Iris pigment epithelial cell (primary cell): ENCODE measurements at places on chromosomes 2 and 18.
A peak's percentile ranks its signal among the peaks of the same experiment; 100 is the strongest.

DNA sequence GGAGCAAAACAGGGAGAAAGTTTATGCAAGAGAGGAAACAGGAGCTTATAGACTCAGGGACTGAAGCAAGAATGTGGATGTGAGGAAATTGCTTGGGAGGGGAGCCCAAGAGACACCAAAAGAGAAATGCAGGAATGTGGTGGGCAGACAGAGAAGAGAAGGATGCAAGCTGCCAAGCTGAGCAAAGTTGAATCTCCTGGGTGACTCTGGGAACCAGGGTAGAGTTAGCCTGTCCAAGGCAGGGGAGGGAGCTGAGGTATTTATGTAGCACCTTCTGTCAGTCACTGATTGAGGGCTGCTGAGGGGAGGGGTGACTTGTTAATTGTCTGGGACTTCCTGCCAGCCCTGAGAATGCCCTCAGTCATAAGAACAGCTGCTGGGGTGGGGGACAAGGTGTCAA lies 464.3 kb downstream of the NBAS start:
- no peak for DNase-seq

DNA sequence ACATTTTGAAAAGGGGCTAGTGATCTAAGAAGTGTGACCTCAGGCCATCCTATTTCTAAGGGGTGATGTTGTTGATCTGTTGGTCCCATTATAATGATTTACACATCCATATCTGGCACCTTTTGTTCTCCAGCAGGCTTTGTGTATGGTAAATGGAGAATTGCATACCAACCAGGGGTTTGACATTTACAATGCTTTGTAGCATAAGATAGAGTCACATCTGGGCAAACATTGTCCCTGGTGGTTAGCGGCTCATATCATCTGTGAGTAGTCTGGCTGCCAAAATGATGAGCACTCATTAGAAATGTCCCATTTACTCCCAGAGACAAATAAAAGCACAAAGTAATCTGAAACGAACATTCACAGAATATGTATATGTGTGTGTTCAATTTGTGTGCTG lies 1775.5 kb upstream of the CELF4 start:
- DNase-seq: no peak

DNA sequence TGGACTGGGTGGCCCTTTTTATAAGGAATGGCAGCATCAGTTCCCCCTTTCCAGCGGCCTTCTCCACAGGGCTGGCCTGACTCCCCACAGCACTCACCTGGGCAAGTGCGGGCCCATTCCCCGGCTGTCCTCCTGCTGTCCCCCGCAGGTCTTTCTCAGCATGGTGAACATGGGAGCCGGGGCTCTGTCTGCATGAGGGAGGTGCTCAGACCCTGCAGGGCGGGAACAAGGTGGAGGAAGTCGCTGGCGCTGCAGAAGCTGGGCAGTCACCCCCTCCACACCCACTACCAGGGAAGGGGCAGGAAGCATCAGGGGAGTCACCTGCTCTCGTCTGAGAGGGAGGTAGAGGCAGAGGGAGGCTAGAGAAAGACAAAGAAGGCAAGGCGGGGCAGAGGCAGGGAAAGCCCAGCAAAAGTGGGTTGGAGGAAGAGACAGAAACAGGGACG lies 12.2 kb downstream of the HES6 start:
- DNase-seq: no peak

GRCh38 chr18:56570978-56571377 lies 67.4 kb downstream of the TXNL1 start:
- DNase-seq: no peak

- no peak for DNase-seq
These were observed 61.9 kb upstream of the TFCP2L1 start for GRCh38 chr2:121346859-121347258.

DNA sequence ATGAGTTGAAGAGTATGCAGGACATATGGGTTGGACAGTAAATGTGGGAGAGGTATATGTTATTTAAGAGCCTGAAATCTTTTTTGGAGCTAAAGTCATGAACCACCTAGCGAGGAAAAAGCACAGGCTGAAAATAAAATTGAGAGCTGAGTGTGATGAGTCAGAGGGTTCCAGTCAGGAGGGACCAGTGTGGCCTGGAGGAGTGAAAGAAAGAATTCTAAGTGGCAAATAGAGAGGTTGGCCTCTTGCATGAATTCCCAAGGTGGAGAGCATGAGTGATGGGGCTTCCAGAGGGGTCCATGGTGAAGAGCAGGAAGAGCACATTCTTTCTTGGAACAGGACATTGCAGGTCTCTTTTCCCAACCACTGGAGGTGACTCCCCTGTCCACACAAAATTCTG lies 282.6 kb downstream of the TDRD15 start:
- DNase-seq: no peak

DNA sequence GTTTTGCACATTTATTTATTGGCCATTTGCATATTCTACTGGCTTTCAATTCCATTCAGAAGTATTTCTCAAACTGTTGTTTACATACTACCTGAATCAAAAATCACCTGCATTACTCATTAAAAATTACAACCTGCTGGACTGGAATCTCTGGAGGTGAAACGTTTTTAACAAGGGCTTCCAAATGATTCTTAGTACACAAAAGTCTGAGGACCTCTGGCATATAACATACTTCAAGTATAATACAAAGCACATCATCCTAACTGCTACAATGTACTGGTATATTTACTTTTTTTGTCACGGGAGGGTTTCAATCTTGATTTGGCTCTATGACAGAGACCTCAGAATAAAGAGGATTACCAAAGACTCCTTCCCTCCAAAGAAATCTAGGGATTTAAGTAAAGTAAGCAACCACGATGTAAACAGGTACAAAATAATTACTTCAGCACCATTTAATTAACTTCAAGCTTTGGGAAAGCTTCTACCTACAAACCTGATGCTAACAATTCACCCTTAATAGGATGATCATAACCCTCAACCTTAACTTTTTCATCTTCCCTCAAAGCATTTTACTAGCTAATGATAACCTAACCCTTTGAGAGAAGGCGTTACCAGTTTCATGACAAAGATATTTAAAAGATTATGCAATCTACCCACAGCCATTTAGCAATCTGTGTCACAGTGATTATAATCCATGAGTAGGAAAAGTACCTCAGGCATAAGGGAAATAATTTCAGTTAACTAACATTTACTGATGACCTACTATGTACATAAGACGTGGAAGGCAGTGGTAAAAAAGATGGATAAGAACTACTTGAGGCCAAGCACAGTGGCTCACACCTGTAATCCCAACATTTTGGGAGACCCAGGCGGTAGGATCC lies 24.7 kb downstream of the ATAD2B start:
- peak; percentile 74 for DNase-seq

- peak; percentile 1 for DNase-seq
These were observed 446.3 kb downstream of the ADCYAP1 start for GRCh38 chr18:1350931-1351450.

DNA sequence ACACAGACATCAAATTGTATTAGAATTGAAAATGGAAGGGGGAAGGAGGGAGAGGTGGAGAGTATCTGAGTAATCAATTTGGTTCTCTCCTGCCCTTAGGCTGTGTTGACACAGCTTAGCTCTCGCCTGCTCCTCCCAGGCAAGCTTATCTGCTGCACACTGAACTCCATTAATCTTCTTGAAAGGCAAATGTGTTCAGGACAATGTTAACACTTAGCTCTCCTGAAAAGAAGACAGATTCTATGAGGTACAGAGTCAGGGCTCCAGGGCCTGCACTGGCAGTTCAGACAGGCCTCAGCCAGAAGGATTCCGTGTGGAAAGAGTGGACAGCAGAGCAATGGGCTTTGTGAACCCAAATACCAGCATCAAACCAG lies 430.0 kb upstream of the TNP1 start:
- peak; percentile 43 for DNase-seq

- DNase-seq: peak; percentile 6
These were observed 144.8 kb downstream of the ARHGAP28 start for GRCh38 chr18:6874315-6874714.

GRCh38 chr2:205066081-205066480 lies 520.8 kb downstream of the PARD3B start:
- DNase-seq: no peak

DNA sequence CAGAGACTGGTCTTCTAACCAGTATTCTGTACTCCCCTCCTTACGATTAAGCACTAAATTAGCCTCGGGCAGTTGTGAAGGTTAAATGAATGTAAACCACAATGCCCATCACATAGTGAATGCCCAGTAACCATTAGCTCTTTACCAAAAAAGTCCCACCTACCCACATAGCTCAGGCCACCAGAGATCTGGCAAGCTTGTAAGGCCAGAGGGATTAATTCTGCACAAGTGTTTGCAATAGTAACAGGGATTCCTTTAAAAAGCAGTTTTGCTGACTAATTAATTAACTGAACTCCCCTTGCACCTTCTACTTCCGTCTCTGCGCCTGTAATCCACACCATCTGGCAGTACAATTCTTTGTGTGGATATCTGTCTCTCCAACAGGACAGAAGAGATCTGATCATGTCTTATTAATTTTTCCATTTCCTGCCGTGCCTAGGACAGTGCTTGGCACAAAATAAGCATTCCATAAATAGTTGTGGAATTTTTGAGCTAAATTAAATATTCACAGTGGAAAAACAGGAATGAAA lies 36.2 kb upstream of the IGFBP2 start:
- DNase-seq: no peak

- no peak for DNase-seq
These were observed 124.8 kb upstream of the SLC39A10 start for GRCh38 chr2:195532255-195532627.

- DNase-seq: no peak
These were observed 48.2 kb upstream of the ALPP start for GRCh38 chr2:232330068-232330999.

GRCh38 chr2:57126410-57126809 lies 920.2 kb upstream of the VRK2 start:
- no peak for DNase-seq

DNA sequence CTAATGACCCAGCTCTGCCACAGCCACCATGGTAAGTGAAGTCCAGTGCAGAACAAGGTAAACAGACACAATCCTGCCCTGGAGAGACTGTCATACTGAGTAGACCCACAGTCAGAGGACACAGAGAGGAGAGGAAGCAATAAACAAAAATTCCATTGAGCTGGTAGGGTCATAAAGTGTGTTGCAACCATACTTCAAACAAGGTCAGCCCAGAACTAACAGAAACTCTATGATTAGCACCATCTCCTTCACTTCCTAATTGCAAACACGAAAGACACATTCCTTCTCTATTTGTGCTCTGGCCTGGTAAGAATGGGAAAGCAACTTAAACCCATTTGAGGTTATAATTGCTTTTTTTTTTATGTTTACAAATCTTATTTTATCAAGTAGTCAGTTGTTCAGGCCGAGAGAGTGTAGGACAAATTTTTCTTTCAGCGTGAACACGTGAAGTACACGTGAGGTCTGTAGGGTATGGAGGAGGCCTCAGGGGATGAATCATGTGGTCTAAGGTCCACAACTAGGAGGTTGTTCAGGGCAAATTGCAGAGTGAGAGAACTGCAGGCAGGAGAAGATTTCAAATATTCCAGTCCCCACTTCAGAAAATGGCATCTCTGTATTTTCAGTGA lies 71.4 kb upstream of the GLS start:
- DNase-seq: no peak

- DNase-seq: peak; percentile 29
These were observed 869.4 kb upstream of the ID2 start for GRCh38 chr2:7812231-7812995.

DNA sequence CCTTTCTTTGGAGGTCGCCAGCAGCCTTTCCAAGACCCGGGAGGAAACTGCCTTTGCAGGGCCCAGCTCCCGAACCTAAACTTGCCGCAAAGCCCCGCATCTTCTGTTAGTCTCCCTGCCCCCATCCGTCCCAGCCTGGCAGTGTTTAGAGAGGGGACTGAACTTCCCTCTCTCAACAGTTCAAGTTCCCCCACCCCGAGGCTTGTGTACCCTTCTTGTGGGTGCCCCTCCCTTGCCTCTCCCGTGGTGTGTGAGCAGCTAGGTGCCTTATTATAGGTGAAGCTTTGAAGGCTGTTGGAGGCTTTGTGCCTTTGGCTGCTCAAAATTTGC lies 1.4 kb downstream of the LBH start:
- DNase-seq: no peak

GRCh38 chr2:181467966-181468707 lies 11.0 kb downstream of the ITGA4 start:
- peak; percentile 18 for DNase-seq

GRCh38 chr2:29405266-29405665 lies 290.1 kb downstream of the CLIP4 start:
- no peak for DNase-seq

DNA sequence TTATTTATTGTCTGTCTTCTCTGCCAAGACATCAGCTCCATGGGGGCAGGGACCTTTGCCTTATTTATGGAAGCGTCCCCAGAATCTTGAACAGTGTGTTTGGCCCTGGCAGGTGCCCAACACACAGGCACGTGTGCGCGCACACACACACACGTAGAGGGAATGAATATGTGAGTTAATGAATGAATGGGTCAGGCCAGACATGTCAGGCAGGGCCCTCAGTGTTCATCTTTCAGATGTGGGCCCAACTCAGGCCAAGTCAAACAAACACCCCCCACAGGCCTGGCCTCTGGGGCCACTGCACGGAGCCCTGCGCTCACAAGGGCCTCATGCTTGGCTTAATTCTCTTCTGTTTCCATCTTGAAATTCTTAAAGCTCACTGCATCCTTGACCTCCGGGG lies 54.1 kb downstream of the DYSF start:
- DNase-seq: no peak

- no peak for DNase-seq
These were observed 28.7 kb downstream of the MTERF4 start for GRCh38 chr2:241073166-241074064.

- DNase-seq: no peak
These were observed 75.8 kb upstream of the ZEB2 start for GRCh38 chr2:144595686-144596072.

DNA sequence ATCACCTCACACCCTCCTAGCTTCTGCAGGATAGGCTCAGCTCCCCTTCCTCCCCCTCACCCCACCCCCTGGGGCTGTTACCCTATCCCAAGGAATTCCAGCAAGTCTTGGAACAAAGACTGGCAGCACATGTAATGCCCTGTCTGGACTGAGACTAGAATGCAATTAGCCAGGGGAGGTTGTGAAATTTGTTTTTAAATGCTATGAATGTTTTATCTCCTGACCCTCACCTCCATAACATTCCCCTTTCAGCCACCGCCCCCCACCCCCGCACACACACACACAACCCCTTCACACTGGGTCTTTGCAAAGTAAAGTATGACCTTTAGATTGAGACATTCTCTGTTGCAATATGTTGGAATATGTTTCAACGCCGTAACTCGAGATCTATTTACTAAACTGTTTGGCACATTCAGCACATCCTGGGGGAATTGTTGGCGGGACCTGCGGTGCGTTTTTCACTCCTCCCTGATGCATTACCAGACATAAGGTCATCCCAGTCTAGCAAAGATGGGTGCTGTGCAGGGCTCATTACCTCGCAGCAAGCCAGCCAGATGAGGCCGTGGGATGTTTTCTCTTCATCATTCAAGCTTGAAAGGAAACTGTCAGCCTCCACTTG lies 290.7 kb upstream of the SLC14A2 start:
- peak; percentile 51 for DNase-seq
